ENCODE measurements at places on chromosomes 1 and 21. TPM values are rescaled to one million over a fixed set of nuclear protein-coding genes. Genes with fewer than 3 reads are reported as not detected.
A peak's percentile ranks its signal among the peaks of the same experiment; 100 is the strongest.

DNA sequence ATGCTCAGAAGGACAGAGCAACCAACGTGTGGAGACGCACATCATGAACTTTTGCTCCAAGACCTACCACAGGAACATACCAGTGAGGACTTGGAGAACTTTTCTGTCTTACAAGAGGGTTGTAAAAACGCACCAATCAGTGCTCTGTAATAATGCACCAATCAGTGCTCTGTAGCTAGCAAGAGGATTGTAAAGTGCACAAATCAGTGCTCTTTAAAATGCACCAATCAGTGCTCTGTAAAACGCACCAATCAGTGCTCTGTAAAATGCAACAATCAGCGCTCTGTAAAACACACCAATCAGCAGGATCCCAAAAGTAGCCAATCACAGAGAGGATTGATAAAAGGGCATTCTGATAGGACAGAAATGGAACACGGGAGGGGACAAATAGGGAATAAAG is 40.4 kb upstream of the SPAG17 start:
- DNase-seq = no peak

DNA sequence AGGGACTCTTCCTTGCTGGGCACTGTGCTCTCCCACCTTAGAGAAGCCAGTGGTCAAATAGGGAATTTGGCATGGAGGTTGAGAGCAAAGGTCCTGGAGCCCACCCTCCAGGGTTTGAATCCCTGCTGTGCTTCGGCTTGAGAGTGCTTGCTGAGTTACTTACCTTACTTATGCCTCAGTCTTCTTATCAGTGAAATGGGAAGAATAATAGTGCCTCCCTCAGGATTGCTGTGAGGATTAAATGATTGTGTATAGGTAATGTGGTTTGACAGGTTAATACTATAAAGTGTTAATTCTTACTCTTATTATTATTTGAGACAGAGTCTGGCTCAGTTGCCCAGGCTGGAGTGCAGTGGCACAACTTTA is 79.2 kb downstream of the HHAT start:
- DNase-seq = no peak

GRCh38 chr1:41319807-41320711 is 41.2 kb upstream of the FOXO6 start:
- no peak for DNase-seq

GRCh38 chr1:165376041-165376810 is 19.7 kb upstream of the LMX1A start:
- DNase-seq = peak; percentile 18

Gene CXADR
- total RNA-seq = 40.5 TPM

Gene NOTCH2NLA
- 44.1 TPM for total RNA-seq
